ENCODE measurements at places on chromosomes 2 and 18. TPM values are rescaled to one million over a fixed set of nuclear protein-coding genes. Genes with fewer than 3 reads are reported as not detected.

The B3GNT7 gene
- total RNA-seq, result 0.50 TPM

The ERBB4 gene
- 0.13 TPM for total RNA-seq

The RIT2 gene
- not detected for total RNA-seq

The MOGAT1 gene
- total RNA-seq, result not detected

The CREG2 gene
- total RNA-seq, result 0.57 TPM

The SCYGR4 gene
- total RNA-seq, result not detected

The ERMN gene
- total RNA-seq, result not detected

The GAD1 gene
- 0.14 TPM for total RNA-seq

The DPY30 gene
- total RNA-seq, result 93.0 TPM

The BARD1 gene
- 19.9 TPM for total RNA-seq

The DYSF gene
- 135 TPM for total RNA-seq

All from thoracic aorta endothelial cell (primary cell).